ENCODE measurements at places on chromosomes 5 and 9.

DNA sequence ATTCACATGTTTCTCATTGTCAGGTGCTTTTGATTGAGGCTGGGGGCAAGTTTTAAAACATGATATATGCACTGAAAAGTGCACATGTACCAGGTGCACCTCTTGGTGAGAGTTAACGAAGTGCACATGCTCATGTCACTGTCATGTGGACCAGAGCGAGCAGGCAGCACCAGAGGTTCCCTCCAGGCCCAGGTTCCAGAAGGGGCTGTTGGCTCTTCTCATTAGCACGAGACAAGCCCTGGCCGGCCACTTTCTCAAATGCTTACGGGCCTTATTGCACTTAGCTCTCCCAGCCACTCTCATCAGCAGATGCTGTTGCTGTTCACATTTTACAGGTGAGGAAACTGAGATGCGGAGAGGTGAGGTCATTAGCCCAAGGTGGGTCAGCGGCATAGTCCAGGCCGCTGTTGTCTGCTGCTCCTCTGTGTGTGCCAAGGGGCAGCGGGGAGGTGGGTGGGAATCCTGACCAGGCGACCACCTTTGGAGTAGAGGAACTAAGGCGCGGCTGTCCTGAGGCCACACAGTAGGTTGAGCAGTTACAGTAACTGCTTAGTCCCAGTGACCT, 27.4 kb downstream of the TENT4A start:
- DNase-seq = no peak

DNA sequence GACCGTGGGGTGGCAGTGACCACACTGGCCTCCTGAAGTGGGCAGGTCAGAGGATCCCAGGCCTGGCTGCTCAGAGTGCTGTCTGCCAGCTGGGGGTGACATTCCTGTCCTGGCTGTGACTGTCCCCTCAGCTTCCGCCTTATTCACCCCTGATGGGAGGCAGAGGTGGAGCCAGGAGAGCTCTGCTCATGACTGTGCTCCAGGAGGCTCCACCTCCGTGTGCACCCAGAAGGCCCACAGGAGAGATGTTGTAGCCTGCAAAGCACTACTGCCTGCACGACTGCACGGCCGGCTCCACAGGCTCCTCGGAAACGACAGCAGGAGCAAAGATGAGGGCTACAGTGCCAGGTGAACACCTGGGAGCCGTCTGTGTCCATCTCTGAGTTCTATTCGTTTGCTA, 60.9 kb downstream of the ROPN1L start:
- no peak for DNase-seq

- DNase-seq = no peak
Observed at GRCh38 chr9:29775491-29775890, 2202.2 kb upstream of the C9orf72 start.

GRCh38 chr9:16385590-16385989, 484.9 kb downstream of the BNC2 start:
- peak; percentile 56 for DNase-seq

DNA sequence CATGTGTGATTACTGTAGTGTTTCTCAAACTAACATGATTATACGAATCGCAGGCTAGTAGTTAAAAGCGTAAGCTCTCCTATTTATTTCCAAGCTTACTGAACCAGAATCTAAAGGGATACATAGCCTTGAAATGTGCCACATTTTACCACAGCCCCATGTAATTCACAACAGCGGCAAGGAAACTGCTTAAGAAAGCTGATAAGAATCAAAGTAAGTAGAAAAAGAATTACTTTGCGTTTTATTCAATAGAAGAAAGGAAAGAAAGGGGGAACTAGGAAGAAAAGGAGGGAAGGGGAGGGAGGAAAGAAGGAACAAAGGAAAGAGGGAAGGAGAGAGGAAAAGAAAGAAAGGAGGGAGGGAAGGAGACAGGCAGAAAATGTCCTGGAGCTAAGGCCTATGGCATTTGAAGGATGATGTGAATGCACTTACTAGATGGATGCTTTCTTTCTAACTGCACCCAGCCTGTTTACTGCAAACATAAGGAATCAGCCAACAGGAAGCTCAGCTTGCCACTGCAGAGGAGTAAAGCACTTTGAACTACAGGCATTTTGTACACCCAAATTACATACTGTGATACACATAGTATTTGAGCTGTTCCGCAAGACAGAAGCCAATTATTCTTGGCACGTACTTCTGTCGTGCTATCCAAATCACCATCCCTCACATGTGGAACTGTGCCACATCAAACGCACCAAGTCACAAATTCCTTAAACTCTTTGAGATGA, 521.7 kb downstream of the RAB3C start:
- no peak for DNase-seq

GRCh38 chr5:146745931-146746577, 132.5 kb downstream of the PPP2R2B start:
- DNase-seq = no peak

DNA sequence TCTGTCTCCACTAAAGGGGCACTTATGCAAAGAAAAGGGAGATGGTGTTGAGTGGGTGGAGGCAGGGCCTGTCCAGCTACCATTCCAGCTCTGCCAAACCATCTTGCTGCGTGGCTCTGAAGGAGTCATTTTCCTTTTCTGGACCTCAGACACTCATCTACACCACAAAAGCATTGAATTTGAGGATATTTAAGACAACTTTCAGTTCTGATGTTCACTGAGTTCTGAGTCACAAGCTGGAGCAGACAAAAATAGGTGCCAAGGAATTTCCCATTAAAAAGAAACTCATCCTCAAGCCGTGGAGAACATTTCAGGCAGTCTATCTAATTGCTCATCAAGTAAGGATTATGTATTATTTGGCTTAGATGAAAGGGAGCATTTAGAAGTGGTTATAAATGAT, 195.0 kb upstream of the TBC1D2 start:
- DNase-seq = no peak

DNA sequence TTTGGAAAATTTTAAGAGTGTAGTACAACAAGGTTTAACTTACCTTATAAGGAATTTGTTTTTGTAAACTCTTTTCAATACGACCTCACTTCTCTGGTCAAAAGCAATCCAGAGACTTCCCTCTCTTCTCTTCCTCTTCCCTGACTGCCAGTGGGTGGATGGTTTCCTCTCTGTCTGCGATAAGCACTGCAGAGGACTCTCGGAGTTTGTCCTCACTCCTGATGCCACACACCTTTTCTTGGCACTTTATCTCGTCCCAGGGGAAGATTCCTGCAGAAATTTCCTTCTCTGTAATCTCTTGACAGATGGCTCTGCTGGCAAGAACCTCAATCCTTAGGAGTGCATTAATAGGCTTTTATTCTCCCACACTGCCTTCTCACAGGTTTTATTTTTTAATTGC, 641.6 kb downstream of the NR2F1-AS1 start:
- no peak for DNase-seq

- peak; percentile 70 for DNase-seq
Observed at GRCh38 chr9:12859704-12860251, 85.0 kb downstream of the LURAP1L start.

DNA sequence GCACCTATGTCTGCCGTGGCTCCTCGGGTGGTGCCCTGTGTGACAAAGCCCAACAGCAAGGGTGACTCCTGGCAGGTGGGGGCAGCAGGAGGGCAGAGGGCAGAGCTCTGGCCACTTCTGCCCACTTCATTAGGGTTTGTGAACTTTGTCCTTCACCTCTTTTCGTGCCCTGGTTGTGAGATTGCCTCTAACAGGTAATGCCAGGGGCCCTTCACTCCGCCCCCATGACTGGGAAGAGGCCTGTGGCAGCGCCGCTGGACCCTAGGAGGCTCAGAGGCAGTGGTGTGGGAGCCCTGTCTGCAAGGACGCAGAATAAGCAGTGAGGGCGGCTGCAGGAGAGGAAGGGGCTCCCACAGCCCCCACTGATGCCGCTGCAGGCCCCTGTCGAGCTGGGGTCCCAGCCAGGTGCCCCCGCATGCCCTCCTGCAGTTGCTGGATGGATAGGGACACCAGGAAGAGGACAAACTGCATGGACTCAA, 108.7 kb upstream of the LMX1B start:
- DNase-seq = no peak

- DNase-seq = no peak
Observed at GRCh38 chr9:27125936-27126335, 16.9 kb downstream of the TEK start.

- DNase-seq = no peak
Observed at GRCh38 chr9:95626885-95627558, 110.3 kb upstream of the PTCH1 start.

- no peak for DNase-seq
Observed at GRCh38 chr5:97096191-97096590, 46.2 kb downstream of the LIX1 start.
